ENCODE measurements at places on chromosomes 5 and 9. TPM values are rescaled to one million over a fixed set of nuclear protein-coding genes. Genes with fewer than 3 reads are reported as not detected.

The YIPF5 gene
- total RNA-seq = 66.6 TPM

DNA sequence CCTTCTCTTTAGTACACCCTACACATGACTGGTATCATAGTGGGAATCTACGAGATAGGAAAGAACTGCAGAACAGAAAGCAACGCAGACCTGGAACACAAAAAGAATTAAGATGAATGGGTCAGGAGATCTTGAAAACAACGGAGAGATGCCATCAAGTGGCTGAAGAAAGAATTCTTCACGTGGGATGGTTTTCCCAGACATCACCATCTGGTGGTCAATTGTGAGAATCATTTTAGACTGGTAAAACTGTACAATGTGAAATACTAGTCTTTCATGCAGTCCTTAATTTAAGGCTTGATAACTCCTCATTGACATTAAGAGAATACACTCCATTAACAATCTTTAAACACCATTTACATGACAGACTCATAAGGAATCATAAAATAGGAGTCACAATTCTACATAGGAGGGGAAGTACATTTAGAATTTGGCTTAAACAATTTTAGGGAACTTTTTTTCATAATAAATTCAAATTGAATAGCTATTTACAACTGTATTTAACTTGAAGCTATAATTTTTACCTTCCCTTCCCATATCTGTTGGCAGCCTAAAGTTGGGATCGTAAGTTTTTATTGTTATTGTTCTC, 128.4 kb upstream of the TRPM3 start:
- DNase-seq = peak; percentile 19

- DNase-seq = no peak
Observed at GRCh38 chr5:115389799-115390382, 93.4 kb upstream of the CCDC112 start.

- no peak for DNase-seq
Observed at GRCh38 chr5:95486191-95486590, 68.6 kb downstream of the SKIC3 start.

DNA sequence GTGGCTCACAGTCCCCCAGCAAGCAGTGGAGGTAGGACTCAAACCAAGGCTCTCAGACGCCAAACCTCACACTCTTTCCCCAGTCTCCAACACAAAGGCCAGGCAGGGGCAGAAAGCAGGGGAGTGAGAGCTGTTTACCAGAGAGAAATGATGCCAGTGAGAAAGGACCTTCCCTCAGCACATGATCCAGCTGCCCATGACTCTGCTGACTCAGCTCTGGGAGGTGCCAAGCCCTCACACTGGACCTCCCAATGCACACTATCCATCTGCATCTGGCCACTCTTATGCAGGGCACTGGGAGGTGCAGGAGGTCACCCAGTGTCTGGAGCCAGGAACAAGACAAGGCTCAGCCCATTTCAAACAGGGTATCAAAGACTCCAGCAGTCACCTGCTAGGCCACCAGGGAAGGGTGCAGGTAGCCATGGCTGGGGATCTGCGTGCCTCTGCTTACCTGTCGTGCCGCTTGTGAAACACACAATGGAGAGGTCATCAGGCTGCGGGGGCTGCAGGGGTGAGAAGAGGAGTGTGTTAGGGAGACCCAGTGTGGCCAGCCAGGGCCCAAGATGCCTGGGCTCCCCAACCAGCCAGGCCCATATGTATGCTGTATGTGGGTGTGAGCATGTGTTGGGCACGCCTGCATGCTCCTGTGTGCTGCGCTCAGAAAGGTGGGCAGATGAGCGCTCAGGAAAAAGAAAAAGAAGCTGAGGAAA, 26.3 kb downstream of the ACSL6 start:
- no peak for DNase-seq

- no peak for DNase-seq
Observed at GRCh38 chr5:76524868-76525267, 98.3 kb downstream of the F2RL2 start.

DNA sequence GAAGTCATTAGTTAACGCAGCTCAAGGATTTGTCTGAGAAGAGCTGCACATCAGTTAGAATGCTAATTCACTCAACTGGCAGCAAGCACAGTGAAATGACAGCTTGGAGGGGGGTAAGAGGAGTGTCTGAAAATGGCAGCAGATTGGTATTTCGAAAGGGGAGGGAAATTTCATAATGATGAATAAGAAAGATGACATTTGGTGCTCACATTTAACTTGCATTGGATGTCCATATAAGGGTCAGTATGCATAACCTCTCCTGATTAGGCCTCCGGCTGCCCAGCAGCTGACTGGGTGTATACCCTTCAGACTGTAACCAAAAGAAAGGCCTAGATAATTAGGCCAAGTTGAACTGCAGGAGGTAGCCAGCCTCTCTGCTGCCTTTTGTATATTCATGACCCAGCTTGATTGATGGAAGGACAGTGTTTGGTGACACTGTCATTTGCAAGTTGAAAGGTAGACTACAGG, 131.0 kb downstream of the PBX3 start:
- no peak for DNase-seq

DNA sequence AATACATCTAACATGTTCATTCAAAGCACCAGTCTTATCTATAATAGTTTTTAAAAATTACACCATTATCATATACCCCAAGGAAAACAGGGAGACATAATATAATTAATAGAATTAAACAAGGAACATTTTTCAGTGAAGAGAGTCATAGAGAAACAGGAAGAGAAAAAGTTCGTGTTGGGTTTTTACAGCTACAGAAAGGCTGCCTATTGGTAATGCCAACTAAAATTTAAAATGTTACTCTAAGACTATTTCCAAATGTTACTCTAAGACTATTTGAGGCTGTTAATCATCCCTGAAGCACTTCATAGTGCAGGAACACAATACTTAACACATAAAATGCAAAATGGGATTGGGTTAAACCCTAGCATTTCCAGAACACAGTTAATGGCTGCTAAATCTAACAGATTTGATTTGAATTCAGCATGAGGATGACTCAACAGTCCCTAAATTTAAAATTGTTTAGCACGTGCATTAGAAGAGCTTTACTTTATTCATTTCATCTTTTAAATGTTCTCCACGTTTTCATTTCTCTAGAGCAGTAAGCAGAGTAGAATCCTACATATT, 54.5 kb downstream of the OXCT1 start:
- DNase-seq = no peak

All from Calu3 (cell line).